ENCODE measurements at places on chromosomes 12 and 14.

DNA sequence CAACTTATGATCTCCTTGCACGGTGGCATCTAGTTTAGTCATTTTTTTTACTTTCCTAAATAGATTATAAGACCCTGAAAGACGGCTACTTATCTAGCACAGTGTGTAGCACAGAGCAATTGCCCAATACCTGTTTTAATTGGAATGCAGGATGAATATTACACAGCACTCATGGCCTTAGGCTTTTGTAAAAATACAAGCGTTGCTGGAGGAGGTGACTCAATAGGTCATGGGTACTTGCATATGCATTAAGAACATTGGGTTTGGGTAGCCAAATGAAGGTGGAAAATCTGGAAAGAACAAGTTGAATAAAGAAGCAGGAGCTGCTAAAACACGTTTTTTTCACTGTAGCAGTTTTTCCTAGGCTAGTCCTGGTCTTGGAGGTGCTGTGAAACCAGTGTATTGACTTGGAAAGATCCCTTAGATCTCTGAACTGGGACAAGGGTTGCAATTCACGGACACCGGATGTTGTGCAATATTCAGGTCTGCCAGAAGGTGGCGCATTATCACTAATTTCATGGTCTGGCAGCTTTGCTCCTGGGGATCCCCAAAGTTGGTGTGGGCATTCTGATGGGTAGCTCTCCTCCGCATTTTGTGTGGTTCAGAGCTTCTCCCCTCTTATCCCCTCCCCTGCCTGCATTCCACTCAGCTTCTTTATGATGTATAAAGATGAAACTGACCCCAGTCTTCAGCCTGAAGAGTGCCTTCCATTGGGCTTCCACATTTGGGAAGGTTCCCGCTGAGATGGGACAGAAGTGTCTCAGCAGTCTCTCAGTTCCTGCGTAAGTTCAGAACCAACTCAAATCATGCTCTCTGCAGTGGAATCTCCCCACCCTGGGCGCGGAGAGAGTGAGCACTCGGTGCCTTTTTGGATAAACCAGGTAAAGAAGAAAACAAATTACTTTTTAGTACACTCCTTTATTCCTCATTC is 278.3 kb downstream of the NRXN3 start:
- peak; percentile 8 for DNase-seq

DNA sequence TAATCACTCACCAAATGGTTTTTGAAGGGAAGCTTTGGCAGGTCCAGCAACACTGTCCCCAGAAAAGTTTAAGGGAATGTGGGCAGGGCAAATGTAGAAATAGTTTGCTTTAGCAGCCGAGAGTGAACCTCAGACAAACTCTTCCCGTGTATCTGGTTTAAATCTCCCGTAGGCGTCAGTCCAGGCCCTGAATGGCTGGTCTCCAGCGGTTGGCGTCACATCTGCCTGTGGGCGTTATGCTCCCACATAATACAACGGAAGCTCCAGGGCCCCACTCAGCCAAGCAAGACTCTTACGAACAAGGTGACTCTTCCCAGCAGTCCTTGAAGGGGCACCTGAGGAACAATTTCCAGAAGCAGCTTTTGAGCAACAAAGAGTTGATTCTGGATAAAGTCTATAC is 942 bp downstream of the ZC2HC1C start:
- DNase-seq, result no peak

GRCh38 chr14:78863143-78863542 is 693.0 kb downstream of the NRXN3 start:
- DNase-seq, result no peak

GRCh38 chr12:41008472-41008871 is 179.6 kb upstream of the PDZRN4 start:
- DNase-seq, result no peak

DNA sequence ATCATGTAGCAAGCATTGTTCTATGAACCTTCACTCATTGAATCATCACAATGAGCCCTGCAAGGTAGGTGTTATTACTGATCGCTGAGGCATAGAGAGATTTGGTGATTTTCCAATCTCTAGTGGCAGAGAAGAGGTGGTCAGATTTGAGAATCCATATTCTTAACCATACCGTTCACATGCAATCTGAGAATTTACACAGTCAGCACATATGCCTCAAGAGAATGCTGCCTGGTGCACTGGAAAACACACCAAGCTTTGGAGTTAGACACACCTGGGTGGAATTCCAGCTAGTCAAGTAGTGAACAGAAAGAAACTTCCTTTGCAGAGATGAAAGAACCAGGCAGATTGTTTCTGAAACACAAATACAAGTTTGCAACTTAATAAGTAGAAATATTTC is 94.1 kb downstream of the LGR5 start:
- DNase-seq, result no peak

DNA sequence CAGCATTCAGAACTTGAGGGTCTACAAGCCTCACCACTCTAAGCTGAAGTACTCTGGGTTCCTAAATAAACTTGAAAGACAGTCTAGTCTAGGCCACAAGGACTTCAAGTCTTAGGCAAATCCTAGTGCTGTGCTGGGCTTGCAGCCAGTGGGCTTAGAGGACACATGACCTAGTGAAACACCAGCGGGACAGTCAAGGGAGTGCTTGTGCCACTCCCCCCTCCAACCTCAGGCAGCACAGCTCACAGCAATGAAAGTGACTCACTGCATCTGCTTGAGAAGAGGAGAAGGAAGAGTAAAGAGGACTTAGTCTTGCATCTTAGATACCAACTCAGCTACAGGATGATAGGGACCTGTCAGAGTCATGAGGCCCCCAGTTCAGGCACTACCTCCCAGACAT is 438.1 kb downstream of the IPO8 start:
- DNase-seq, result no peak

DNA sequence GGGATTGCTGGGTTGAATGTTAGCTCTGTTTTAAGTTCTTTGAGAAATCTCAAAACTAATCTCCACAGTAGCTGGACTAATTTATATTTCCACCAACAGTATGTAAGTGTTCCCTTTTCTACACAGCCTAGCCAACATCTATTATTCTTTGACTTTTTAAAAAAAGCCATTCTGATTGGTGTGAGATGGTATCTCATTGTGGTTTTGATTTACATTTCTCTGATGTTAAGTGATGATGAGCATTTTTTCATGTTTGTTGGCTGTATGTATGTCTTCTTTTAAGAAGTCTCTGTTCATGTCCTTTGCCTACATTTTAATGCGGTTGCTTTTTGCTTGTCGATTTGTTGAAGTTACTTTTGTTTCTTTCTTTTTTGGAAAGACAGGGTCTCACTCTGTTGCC is 301.1 kb upstream of the OR4E1 start:
- DNase-seq, result no peak

- no peak for DNase-seq
Observed at GRCh38 chr12:111758120-111758561, 8.6 kb upstream of the ALDH2 start.

- no peak for DNase-seq
Observed at GRCh38 chr12:87796961-87797516, 232.2 kb downstream of the C12orf50 start.

GRCh38 chr12:127811988-127812387 is 455.0 kb upstream of the TMEM132C start:
- DNase-seq, result no peak

DNA sequence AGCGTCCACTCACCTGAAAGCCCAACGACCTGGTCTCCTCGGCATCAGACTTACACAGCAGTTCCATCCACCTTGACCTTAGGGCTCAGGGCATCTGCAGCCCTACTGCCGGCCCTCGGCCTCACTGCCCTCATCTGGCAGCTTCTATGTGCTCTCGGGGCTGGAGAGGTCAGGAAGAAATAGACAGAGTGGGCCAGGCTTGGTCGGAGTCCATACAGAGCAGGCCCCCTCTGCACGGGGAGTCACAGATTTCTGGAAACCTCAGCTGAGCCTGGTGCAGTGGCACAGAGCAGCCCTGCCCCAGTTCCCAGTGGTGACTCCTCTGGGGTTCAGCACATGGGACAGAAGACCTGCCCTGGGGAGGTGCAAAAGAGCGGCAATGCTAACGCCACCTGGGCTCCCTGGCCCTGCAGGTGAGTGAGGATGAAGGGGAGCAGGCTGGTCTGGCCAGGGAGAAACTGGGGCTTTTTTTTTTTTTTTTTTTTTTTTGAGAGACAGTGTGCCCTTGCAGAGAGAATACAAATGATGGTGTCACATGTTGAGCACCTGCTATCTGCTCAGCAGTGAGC is 190.1 kb upstream of the PRMT8 start:
- DNase-seq, result no peak

DNA sequence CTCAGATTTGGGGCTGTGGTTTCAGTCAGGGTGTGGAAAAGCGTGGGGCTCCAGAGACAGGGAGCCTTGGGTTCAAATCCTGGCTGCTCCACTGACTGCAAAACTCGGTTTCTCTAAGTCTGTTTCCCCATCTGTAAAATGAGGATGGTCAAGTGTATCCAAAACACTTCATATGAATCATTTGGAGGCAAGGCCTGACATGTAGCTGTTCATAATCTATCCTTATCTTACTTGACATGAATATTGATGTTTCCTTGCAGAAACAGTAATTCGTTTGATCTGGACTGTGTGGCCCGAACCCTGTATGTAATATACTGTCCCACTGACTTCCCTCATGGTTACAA is 1.5 kb upstream of the CCDC63 start:
- DNase-seq, result no peak

GRCh38 chr12:26030371-26030770 is 71.9 kb downstream of the RASSF8 start:
- DNase-seq, result no peak

GRCh38 chr12:22318108-22318737 is 16.3 kb downstream of the ST8SIA1 start:
- no peak for DNase-seq

GRCh38 chr12:132413931-132414588 is 75.9 kb upstream of the FBRSL1 start:
- DNase-seq, result peak; percentile 24

- DNase-seq, result peak; percentile 4
Observed at GRCh38 chr14:57389646-57390036, 745 bp upstream of the NAA30 start.

GRCh38 chr12:75271576-75271975 is 58.5 kb downstream of the CAPS2 start:
- no peak for DNase-seq

GRCh38 chr14:85418721-85419120 is 111.2 kb upstream of the FLRT2 start:
- DNase-seq, result no peak

DNA sequence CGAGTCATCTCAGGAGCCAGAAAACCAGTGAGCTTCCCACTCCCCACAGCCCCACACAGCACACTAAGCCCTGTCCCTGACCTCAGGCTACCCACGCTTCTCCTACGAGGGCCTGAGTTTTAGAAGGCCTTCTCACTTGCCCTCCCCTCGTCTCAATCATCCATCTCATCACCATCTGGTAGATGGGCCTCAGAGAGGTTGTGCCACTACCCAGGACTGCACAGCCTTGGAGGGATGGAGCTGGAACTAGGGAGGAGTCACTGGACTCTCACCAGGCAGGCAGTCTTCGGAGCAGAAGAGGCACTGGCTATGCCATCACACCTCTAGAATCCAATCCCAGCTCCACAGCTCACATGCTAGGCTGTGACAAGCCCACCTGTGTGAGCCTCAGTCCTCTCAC is 52.3 kb downstream of the ITPK1 start:
- DNase-seq, result no peak

GRCh38 chr12:112809684-112810083 is 18.1 kb downstream of the RPH3A start:
- DNase-seq, result no peak

DNA sequence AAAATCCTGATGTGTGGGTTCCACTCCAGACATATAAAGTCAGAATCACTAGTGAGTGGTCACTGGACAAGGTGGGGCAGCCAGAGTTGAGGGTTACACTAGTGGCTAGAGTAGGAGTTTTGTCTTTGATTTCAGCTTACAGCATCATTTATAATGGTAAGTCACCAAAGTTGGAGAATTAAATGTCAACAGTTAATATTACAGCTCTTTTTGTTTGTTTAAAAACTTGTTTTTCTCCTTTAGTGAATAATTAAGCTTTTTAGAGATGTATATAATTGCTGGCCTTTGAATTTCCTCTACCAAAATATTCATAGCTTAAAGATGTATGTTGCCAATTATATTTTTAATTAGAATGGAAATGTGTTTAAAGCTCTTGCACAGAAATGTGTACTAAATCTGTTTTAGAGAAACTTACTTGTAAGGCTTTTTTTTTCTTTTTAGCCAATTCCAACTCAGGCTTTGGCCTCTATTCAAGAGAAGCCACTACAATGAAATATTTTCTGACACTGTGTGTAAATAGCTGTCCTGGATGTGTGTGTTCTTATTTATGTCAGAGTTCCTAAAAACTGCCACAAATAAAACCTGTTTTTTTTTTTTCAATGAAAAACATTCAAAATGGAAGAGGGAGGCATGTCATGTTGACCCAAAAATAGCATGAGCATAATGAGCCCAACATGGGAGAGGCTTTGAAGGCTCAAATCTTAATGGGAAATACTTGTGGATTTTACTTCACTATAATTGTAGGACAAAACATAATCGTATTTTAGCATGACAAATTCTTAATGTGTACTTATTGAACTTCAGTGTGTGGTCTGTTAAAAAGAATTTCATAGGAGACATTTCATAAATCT is 92.2 kb downstream of the TBC1D30 start:
- no peak for DNase-seq

Measured in CD4-positive, alpha-beta T cell treated with Interleukin-17A for 4 hours (primary cell).